GM23338 (cell line): ENCODE measurements at places on chromosomes 5 and 9. TPM values are rescaled to one million over a fixed set of nuclear protein-coding genes. Genes with fewer than 3 reads are reported as not detected.
A peak's percentile ranks its signal among the peaks of the same experiment; 100 is the strongest.

- no peak for DNase-seq
Measured at GRCh38 chr9:135884328-135885035, 22.9 kb downstream of the CAMSAP1 start.

DNA sequence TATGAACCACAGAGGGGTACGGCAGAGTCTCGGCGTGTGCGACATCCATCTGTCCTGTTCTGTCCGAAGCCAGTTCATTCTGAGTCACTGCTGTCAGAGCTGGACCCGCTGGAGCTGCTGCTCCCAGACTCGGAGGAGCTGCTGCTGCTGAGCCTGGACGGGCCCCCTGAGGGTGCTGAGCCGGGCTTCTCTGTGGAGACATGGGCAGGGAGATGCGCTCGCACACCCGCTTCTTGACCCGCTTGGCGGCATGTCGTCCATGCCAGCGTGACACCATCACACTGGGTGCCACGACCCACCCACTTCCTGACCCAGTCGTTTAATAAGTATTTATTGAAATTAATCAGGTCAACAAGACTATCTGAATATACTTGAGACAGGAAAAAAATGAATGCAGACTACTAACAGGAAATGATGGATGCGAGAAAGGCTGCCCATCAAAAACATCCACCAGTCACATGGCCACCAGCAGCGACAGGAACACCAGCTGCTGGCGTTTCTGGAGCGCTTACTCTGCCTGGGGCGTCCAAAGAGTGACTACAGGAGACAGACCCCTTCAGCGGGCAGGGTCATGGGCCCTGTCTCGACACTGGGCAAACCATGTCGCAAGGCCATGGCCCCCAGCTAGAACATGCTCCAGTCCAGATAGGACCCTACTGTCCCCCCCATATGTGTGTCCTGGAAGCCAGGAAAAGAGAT lies 8.4 kb downstream of the BRD3OS start:
- no peak for DNase-seq

GRCh38 chr5:72151169-72151568 lies 43.9 kb downstream of the MAP1B start:
- no peak for DNase-seq

- peak; percentile 15 for DNase-seq
Measured at GRCh38 chr9:94950579-94951323, 224.3 kb downstream of the AOPEP start.

- no peak for DNase-seq
Measured at GRCh38 chr5:179872828-179873575, 14.4 kb upstream of the MRNIP start.

- DNase-seq: no peak
Measured at GRCh38 chr5:6430418-6431028, 18.1 kb upstream of the UBE2QL1 start.

GRCh38 chr9:132804576-132805295 lies 73.3 kb downstream of the AK8 start:
- no peak for DNase-seq

- no peak for DNase-seq
Measured at GRCh38 chr5:150945486-150945885, 40.7 kb upstream of the ZNF300 start.

DNA sequence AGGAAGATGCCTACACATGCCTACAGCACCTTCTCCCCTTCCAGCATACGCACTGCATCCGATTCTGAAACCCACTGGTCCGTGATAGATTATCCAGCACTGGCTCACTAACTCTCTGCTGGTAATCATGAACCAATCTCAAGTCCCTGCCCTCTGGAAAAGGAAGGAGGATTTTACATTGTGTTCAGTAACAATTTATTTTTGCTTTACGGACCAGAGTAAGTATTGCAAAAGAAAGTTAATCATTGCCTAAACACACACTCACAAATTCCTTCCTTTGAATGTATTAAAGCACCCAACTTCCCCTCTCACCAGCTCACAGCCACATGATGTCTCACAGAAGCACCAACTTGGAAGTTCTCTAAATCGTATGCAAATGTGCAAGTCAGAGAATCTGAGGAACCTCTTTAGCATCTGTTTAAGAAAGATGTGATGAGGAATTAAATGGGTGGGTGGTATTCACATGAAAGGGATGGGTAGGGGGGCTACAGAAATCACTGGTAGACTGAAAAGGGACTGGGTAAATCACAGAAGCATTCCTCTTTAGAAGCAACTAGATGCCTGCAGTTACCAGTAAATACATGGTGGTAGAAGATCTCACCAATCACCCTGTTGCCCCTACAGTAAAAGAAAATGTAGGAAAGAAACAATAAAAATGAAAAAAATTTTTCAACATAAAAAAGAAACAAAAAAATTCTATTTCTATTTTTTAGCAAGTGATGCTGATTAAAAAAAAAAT lies 8.4 kb downstream of the GNAQ start:
- DNase-seq: peak; percentile 22

- DNase-seq: no peak
Measured at GRCh38 chr9:124218438-124218982, 39.2 kb upstream of the NEK6 start.

DNA sequence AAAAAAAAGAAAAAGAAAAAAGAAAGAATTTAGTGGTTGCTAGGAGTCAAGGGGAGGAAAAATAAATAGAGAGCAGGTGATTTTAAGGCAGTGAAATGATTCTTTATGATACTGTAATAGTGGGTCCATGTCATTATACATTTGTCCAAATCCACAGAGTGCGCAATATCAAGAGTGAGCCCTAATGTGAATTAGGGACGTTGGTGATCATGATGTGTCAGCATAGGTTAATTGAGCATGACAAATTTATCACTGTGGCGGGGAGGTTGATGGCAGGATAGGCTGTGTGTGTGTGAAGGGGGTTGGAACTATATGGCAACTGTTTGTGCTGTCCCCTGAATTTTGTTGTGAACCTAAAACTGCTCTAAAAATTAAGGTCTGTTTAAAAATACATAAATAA lies 357.8 kb downstream of the ICE1 start:
- DNase-seq: no peak

DNA sequence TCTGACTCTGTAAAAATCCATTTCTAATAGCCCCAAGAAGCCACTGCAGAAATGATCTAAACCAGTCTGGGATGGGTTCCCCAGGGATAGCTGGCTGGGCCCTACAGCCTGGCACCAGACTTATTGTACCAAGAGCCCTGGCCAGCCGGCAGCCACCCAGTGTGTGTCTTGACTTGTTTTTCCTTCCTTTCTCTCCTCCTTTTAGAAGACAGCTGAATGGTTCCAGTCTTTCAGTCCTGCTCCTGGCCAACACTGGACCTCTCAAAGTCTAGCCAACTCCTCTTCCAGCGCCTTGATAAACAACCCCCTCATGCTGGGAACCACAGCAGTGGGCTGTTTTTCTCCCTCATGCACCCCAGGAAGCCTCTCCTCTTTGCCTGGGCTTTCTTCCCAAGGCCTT lies 34.1 kb downstream of the ATOX1 start:
- no peak for DNase-seq

GRCh38 chr9:125549465-125549871 lies 157.5 kb downstream of the MAPKAP1 start:
- DNase-seq: no peak

- DNase-seq: no peak
Measured at GRCh38 chr5:131272724-131273123, 8.9 kb downstream of the CDC42SE2 start.

DNA sequence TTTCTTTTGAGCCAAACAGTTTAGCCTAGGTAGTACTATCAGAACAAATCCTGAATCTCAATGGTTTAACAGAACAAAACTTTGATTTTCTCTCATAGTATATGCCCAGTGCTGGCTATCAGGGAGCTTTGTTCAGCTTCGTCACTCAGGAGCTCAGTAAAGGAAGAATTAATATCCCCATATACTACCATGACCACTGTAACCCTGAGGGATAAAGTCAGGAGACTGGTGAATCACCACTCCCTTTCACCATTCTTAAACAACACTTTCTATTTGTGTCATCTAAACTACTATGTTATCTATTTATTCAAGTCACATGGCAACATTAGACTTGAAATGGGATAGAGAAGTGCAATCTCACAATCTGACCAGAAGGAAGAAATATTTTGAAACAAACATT lies 522.6 kb upstream of the COX7C start:
- DNase-seq: no peak

DNA sequence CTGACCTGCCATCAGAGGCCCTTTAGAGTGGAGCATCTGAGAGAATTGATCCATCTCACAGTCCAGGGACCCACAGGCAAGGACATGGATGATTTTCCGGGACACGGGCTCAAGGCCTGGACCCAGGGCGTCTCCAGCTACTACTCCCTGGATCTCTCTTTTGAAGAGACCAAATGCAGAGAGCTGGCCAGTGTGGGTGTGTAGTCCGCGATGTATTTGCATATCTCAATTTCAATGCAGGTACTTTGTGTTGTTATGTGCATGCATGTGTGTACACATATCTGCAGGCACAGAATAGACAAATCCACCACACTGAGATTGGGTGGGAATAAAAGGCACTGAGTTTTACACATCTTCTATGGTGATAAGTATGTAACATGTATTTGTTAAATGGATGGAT lies 30.8 kb upstream of the ASTN2 start:
- no peak for DNase-seq

DNA sequence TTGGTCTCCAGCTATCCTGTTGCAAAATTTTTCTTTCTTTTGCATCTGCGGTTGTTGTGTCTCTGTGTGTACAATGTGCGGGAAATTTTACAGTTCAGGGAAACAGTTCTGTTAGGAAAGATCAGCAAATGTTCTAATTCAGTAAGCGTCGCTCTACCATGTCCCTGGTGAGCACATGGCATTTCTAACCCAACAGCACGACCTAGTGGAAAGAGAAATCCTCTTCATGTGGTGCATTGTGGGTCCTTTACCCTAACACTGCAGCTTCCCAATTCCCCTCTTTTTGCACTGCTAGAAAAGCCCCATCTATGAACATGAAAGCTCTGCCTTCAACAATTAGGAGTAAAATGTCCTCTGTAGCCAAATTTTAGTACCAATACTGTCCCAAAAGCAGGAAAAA lies 974.2 kb upstream of the CDH9 start:
- DNase-seq: no peak

DNA sequence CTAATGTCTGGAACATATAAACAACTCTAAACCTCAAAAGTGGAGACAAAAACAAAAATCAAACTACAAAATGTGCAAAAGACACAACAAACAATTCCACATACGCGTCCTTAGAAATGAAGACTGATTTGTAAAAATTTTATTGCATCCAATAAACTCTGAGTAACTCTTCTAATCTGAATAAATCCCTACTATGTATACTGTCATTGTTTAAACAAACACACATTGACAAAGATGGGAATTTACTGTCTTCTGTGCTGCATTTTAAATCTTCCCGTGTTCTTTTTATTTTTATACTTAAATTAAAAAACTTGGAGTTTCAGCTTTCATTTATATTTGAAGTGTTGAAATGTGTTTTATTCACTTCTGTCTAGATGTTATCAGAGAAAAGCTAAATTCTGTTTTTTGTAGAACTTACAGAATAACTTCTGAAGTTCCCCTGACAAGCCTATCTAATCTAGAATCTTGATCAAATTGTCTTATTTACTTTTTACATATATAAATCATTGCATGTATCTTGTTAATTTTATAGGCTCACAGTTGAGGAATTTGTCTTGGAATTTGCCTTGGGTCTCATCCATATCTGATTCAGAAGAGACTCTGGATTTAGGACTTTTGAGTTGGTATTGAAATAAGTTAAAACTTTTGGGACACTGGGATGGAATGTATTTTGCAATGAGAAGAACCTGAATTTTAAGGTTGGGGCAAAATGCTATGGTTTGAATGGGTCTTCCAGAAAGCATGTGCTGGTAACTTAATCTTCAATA lies 2064.4 kb upstream of the C9orf72 start:
- no peak for DNase-seq

The LCN12 gene
- 0.69 and 2.6 TPM in 2 replicates for total RNA-seq

The ALDH1B1 gene
- total RNA-seq: 74.8 and 79.7 TPM in 2 replicates

The KCNN2 gene
- total RNA-seq: 14.7 and 24.7 TPM in 2 replicates

The PCDHA7 gene
- total RNA-seq: 6.9 and 8.7 TPM in 2 replicates

The RPS14 gene
- total RNA-seq: 1,443 and 1,506 TPM in 2 replicates

The GABRA1 gene
- 0.16 and 0.52 TPM in 2 replicates for total RNA-seq

The ADAMTSL2 gene
- total RNA-seq: 0.66 and 1.1 TPM in 2 replicates

The FBP2 gene
- total RNA-seq: not detected in 2 replicates

The WHRN gene
- 8.9 and 11.2 TPM in 2 replicates for total RNA-seq

The TPPP gene
- 1.4 and 1.8 TPM in 2 replicates for total RNA-seq

The ADAMTSL1 gene
- 2.0 and 5.0 TPM in 2 replicates for total RNA-seq

The LCN15 gene
- total RNA-seq: 0.54 and 0.90 TPM in 2 replicates
